ENCODE measurements at places on chromosomes 4 and X. TPM values are rescaled to one million over a fixed set of nuclear protein-coding genes. Genes with fewer than 3 reads are reported as not detected.
A peak's percentile ranks its signal among the peaks of the same experiment; 100 is the strongest.

- no peak for DNase-seq
Observed at GRCh38 chr4:155008389-155008788, 200.0 kb upstream of the NPY2R start.

KLKB1 gene
- not detected for total RNA-seq

- no peak for DNase-seq
Observed at GRCh38 chr4:42845586-42845985, 46.9 kb upstream of the GRXCR1 start.

PDHA1 gene
- total RNA-seq: 162 TPM

HHIP gene
- total RNA-seq: 971 TPM

- DNase-seq: no peak
Observed at GRCh38 chr4:7625071-7625470, 190.3 kb upstream of the PSAPL1 start.

NCAPG gene
- 66.4 TPM for total RNA-seq

GRCh38 chr4:172650758-172651530 lies 517.7 kb upstream of the GALNT7 start:
- DNase-seq: no peak

IL2 gene
- not detected for total RNA-seq

GRCh38 chr4:182554736-182555135 lies 311.5 kb downstream of the TENM3 start:
- no peak for DNase-seq

- DNase-seq: peak; percentile 68
Observed at GRCh38 chr4:39304651-39305050, 61.5 kb downstream of the RFC1 start.

TCEANC gene
- total RNA-seq: 1.8 TPM

GRCh38 chr4:77669946-77670590 lies 64.4 kb downstream of the CXCL13 start:
- peak; percentile 12 for DNase-seq

DNA sequence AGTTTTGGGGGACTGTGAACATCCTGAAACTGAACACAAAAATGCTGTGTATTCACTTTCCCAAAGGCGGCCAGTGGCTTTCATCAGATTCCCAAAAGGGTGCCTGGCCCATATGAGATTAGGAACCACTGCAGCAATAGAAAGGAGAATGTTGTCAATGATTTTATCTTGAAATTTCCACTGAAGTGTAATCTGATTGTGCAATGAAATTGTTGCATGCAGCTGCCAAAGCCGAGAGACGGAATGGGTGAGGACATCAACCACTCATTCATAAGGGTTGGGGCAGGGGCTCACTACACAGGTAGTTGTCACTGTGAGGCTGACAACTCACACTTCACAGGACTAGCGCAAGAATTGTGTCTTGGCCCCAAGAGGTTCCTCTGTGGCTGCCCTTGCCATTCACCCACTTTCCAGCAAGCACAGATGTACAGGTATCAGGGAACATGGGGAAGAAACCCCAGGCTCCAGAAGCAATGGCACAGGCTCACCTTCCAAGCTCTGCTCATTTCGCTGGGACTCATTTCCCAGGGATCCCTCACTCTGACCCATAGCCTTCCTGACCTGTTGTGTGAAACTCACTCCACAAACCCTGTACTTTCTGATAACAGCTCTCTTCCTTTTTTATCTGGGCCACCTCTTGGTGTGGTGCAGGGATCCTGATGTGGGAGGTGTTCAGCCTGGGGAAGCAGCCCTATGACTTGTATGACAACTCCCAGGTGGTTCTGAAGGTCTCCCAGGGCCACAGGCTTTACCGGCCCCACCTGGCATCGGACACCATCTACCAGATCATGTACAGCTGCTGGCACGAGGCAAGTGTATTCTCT lies 48.8 kb downstream of the BMX start:
- no peak for DNase-seq

- DNase-seq: peak; percentile 62
Observed at GRCh38 chr4:124947622-124948265, 235.2 kb upstream of the ANKRD50 start.

- no peak for DNase-seq
Observed at GRCh38 chr4:168722391-168722790, 225.5 kb downstream of the PALLD start.

PHOX2B gene
- total RNA-seq: not detected

GRCh38 chr4:3341760-3342159 lies 48.9 kb downstream of the RGS12 start:
- no peak for DNase-seq

DNA sequence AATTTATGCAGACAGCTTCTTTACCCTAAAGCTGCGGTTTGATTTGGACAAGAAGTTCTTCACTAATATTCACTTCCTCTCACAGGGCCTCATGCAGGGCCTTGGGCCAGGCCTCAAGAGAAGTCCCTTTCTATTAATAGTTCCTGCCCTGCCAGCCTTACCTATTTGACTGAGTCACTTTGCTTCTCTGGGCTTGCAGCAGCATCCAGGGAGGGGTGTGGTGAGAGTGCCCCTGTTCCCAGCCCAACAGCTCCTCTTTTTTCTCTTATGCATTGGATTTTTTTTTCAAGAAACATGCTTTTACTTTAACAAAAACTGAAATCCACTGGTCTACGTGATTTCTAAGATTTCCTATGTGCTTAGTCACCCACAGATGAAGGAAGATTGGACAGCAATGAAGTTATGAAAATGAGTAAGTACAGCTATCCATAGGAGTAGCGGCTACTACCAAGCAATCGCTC lies 26.7 kb downstream of the FAM156B start:
- DNase-seq: peak; percentile 3

- peak; percentile 80 for DNase-seq
Observed at GRCh38 chr4:65416891-65417290, 253.4 kb downstream of the EPHA5 start.

DNA sequence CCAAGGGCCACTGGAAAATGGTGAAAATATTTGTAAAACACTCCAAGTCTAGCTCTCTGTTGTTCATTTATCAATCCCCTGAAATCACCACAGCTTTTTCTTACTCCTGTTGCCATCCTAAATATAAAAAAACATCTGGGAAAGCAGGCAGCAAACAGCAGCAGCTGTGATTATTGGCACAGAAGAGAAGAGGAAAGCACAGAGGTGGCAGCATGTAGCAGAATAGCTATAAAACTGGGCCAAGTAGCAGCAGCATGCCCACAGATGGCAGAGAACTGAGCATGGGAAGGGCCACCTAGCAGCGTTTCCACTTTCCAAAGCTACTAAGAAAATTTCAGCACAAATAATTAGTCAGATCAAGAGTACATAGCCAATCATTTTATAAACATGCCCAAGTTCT lies 307.2 kb downstream of the SLC7A11 start:
- no peak for DNase-seq

FAM13A gene
- 9.4 TPM for total RNA-seq

DNA sequence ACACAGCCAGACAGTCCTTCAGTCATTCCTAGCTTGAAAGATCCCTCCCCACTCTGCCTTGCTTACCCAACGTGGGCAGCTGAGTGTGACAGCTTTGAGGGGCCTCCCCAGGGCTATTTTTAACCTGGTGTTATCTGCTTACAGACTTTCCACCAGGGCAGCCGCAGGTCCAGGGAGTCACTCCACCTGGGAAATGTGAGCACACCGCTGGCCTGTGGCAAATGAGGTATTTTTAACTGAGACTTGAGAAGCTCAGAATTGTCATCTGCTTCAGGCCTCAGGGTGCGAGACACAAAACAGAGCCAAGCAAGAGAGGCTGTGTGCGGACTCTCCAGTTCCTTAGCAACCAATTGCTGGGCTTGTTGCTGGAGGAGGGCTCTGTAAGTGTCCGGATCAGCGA lies 13.0 kb downstream of the CORIN start:
- no peak for DNase-seq

DNA sequence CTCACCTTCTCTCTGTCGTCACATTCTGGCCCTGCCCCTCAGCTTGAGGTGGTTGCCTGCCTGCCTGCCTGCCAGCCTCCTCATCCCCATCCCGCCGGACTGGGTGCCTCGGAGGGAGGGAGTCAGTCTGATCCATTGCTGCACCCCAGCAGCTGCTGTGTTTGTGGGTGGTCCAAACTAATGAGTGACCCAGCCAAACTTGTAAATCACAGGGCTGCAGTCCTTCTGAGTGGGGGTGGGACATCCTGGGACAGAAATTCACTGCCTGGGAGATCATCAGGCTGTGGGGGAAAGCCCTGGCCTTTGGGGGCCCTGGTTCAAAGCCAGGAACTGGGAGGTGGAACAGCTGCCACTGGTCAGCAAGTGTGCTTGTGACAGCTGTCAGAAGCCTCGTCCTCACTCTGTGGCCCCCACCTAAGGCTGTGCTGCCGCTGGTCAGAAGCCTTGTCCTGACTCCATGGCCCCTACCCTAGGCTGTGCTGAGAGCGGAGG lies 5.6 kb downstream of the GPR78 start:
- no peak for DNase-seq

NPY1R gene
- total RNA-seq: not detected

- DNase-seq: no peak
Observed at GRCh38 chr4:83890231-83890630, 354.3 kb downstream of the GPAT3 start.

DNA sequence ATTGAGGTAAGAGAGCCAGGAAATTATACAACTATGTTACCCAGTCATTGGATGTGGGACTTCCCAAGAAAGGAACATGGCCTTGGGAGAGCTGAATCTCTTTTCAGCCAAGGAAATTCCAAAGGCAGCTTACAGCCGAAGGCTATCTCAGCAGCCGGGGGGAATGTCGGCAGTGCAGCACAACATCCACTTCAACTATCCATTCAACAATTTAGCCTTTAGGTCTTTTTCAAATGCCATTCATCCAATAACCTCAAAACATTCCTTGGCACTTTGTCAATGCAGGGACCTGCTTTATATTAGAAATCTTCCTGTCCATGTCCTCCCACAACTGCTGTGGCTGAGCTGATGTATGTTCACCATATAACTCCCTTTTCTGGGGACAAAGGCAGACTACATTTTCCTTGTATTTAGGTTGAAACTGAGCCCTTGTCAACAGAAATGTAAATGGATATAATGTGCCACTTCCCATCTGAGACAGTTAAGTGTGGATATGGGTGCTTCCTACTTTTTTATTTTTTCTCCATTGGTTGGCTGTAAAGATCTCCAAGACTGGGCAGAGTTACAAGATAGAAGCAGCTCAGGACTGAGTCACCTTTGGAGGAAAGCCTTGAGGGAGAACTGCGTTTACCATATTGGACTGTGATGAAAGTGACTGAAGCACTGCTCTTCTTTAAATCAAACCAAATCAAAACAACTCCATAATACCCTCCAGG lies 94.8 kb downstream of the GPRIN3 start:
- no peak for DNase-seq

DNA sequence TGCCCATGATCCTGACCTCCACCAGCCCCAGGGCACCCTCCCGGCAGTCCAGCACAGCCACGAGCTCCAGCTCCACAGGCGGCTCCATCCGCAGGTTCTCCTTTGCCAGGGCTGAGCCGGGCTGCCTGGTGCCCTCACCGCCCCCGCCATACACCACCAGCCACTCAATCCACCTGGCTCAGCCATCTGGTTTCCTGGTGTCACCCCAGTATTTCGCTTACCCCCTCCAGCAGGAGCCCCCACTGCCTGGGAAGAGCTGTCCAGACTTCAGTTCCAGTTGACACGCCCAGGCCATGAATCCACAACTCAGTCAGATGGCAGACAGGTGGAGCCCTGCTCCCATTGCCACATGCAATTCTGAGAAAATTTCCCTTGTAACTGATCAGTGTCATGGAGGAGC lies 3.9 kb downstream of the SHISA3 start:
- DNase-seq: peak; percentile 16

F8A2 gene
- not detected for total RNA-seq

DNA sequence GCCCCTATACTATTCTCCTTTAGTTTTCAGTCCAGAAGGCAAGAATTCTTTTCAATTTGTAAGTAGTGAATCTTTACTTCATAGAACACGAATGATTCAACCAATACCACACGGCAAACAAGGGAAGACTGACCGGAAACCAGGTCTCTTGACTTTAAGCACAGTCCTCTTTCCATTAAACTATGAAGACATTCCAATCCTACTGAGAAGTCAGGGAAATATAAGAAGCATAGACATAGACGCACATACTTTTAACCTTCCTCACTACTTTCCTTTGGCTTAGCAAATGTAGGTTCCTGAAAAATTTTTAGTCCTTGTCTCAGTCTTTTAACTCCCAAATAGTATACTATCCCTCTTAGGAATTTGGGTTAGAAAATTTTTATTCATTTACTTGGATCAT lies 9.1 kb downstream of the CHRDL1 start:
- no peak for DNase-seq

DNA sequence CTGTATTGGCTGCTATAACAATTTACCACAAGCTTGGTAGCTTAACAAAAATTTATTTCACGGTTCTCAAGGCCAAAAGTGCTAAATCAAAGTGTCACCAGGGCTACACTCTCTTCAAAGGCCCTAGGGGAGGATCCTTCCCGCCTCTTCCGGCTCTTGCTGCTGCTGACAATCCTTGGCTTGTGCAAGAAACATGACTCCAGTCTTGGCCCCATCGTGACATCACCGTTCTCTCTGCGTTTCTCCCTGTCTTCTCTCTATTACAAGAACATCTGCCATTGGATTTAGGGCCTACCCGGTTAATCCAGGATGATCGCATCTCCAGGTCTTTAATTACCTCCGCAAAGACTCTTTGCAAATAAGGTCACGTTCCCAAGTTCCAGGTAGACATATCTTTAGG lies 10.4 kb upstream of the CLCN4 start:
- no peak for DNase-seq

DNA sequence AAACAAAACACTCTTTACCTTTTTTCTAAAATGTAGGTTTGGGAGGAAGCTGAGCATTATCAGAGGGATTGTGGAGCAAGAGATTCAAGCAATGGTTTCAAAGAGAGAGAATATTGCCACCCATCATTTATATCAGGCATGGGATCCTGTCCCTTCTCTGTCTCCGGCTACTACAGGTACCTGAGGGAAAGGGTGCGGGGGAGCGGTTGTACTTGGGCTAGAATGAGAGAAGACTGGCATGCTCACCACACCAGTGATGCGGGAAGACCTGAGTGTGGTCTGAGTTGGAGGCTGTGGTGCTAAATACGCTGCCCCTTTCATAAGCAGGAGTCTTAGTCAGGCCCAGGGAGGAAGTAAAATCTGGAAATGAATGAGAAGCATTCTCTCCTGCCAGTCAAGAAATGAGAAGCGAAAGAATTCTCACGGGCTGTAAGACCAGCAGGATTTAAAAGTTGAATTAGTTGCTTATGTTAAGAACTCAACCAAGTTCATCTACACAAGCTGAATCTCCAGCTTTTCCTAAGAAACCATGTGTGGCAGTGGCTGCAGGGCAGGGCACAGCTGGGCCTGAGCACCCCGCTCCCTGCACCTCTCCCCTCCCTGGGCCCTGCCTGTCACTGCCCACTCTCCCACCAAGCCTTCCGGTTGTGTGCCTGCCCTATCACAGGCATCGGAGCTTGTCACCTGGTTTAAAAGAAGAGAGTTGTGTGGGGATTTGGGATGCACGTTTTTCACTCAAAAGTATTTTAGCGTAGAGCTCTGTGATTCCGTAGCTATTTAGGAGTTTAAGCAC lies 24.8 kb upstream of the MSANTD1 start:
- DNase-seq: no peak

GRCh38 chrX:6464726-6465125 lies 70.2 kb downstream of the VCX3A start:
- DNase-seq: no peak

KLB gene
- not detected for total RNA-seq

GRCh38 chrX:12447448-12448064 lies 309.3 kb downstream of the FRMPD4 start:
- DNase-seq: peak; percentile 16

Measured in endothelial cell of umbilical vein (primary cell).